Erythroblast (primary cell): ENCODE measurements at places on chromosomes 6 and 20.

DNA sequence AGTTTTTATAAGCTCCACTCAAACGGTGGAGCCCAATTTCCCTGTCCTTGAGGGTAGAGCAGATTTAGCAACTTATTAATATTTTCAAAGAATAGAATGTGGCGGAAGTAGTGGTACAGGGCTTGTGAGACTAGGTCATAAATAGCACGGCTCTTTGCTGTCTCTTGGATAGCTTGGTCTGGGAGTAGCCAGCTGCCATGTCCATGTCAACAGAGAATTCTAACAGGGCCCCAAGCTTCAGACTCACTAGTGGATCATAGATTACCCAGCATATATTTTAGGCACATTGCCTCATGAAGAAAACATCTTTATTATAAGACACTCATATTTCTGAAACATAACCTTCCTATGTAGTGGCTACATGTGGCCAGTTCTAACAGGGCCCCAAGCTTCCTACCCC, 755.7 kb downstream of the HDGFL1 start:
- no peak for DNase-seq

DNA sequence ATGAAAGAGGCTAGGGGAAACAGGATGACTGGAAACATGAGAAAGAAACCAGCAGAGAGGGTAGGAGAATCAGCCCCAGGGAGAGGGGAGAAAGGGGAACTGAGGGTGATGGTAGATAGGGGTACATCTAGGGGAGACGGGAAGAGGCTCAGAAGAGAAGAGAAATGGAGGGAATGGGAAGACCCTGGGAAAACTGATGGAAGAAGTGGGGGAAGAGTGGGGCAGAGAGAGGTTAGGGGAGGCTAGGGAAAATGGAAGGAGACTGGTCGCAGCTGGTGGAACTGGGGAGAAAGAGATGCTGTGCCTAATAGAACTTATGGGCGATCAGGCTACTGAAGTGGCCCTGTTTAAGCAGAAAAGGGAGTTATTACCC, 548 bp downstream of the PROCR start:
- DNase-seq: no peak

- no peak for DNase-seq
Measured at GRCh38 chr6:156796627-156797026, 19.4 kb downstream of the ARID1B start.

GRCh38 chr6:156703719-156704118, 73.5 kb upstream of the ARID1B start:
- no peak for DNase-seq

- DNase-seq: no peak
Measured at GRCh38 chr20:40191573-40191972, 497.5 kb downstream of the MAFB start.

DNA sequence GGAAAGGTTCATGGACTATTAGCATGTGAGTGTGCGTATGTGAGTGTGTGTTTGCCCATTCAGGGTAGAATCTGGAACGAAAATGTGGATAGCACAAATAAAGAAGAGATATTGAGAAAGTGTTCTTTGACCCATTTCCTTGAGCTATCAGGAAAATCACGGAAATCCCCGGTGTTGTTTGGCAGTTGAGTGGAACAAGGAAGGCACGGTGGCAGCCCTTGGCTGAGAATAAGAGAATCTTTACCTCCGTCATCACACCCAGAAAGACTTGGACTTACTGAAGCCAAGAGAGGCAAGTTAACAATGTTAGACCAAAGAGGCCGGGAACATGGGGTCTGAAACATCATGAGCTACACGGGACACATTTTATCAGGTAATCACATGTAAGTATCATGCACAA, 588.9 kb upstream of the BTBD3 start:
- no peak for DNase-seq

- no peak for DNase-seq
Measured at GRCh38 chr6:111720931-111721496, 115.3 kb upstream of the TRAF3IP2 start.

- no peak for DNase-seq
Measured at GRCh38 chr6:17831135-17831534, 124.4 kb upstream of the NUP153 start.

- DNase-seq: no peak
Measured at GRCh38 chr20:54292185-54292584, 84.3 kb downstream of the PFDN4 start.
